ENCODE measurements at places on chromosomes 6 and 20.
A peak's percentile ranks its signal among the peaks of the same experiment; 100 is the strongest.

- DNase-seq = no peak
Measured at GRCh38 chr6:139323511-139324300, 31.9 kb upstream of the TXLNB start.

GRCh38 chr6:5701174-5701573 lies 305.6 kb downstream of the NRN1 start:
- no peak for DNase-seq

DNA sequence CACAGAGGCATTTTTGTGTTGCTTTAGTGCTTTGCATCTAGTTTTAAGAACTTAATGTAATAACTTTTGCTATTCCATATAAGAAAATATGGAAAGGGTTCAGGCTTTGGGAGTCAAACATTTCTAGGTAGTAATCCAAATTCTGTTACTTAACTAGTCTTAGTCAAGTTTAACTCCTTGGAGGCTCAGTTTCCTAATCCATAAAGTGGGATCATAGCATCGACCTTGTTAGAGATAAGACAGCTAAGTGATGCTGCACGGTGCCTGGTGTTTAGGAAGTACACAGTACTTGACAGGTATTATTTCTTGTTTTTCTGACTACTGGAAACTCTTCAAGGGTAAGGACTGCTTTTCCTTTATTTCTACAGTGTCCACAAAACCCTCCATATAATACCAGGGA lies 24.5 kb upstream of the ARMH2 start:
- no peak for DNase-seq

DNA sequence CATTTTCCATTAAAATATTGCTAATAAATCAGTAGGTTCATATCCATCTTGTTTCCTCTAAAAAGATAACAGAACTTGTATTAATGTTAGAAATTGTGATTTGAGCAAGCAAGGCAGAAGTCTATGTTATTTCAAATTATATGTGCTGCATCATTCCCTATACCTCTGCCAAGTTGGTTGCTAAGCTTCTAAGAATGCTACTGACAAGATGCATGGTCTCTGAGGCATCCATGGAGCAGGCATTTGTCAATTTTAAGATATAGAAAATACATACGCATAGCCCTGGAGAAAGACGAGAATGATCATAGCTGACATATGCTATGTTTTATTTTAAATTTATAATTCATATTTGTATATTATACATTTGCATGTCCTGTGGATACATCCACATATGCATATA lies 168.3 kb upstream of the THEMIS start:
- peak; percentile 2 for DNase-seq

DNA sequence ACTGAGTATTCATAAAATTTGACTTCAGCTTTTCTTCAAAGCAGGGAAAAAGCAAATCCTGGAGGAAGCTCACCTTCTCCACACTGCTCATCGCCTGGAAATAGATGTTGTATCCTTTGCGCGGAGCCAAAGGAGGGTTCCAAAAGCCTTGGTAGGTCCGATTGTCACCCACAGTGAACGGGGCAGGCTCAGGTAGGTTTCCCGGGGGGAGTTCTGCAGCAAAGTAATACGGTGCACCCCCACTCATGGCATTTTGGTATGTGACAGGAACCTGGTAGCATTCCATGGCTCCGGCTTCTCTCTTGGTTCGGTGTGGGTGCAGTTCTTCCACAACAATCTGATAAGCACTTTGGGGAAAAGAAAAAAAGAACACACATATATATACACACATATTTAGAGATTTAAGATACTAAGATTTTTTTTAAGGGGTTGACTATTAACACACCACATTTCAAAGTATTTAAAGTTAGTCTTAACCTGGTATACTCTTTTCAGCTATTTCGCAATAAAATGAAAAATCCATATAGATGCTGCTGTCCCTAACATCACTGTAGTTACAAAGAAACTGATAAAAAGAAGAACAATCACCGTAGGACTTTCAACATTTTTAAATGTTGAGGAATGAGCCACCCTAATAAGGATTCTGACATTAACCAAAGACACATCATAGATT lies 166.7 kb upstream of the THEMIS start:
- DNase-seq = no peak

GRCh38 chr6:315921-316752 lies 23.9 kb downstream of the DUSP22 start:
- DNase-seq = no peak

- no peak for DNase-seq
Measured at GRCh38 chr6:107564589-107564951, 74.7 kb downstream of the SOBP start.

DNA sequence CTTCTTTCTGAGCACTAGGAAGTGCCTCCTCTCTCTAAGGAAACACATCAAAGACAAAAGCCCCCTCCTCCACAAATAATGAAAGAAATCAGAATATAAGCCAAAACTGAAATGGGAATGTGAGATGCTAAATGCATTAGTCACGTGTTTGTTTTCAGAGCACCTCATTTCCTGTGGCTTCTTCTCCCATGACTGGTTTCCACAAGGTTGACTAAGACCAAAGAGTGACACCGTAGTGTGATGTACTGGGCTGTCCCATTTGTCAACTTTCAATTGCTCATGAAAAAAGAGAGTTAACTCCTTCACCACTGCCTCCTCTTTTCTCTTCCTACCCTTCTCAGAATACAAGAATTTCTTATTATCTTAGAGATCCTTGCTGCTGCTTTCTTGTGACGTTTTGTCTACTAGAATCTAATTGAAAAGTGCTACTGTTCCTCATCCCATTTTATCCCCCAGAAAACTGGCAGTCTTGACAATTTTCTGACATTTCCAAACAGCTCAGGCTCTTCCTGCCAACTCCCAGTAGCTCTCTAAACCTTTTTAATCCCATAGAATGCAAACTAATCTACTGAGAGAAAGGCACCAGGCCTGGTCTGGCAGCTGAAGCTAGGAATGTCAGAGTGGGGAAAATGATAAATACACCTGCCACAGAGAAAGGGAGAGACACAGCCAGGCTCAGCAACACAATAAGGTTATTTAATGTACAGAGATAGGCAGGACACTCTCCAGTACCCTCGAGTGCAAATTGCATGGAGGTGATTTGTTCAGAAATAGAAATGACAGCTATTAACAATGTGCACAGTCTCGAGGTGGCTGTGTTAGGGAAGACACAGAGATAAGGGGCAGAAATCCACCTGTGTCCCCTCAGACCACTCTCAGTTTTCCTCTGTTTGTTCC lies 671.7 kb upstream of the NRSN1 start:
- DNase-seq = no peak

DNA sequence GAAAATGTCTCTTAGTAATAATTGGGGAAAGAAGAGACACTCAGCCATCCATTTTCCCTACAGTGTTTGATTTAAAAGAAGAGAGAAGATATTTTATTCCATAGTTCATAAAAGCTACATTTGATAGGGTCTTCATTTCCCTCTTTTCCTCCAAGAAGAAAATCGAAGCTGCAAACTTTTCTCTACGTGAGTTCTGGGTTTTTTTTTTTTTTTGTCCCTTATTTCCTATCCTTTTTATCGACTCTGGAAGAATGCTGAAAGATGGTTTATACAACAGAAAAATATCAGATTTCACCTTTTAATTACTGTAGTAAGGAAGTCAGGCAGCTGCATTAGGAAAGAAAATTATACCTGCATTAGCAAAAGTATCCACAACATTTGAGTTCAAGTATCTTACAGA lies at the start of gene OR2J1:
OR2J1 (plus strand) TSS at position 301 of the 400 bp plus-strand sequence. CDS start 1,453 bp downstream, outside the sequence.
- DNase-seq = no peak

DNA sequence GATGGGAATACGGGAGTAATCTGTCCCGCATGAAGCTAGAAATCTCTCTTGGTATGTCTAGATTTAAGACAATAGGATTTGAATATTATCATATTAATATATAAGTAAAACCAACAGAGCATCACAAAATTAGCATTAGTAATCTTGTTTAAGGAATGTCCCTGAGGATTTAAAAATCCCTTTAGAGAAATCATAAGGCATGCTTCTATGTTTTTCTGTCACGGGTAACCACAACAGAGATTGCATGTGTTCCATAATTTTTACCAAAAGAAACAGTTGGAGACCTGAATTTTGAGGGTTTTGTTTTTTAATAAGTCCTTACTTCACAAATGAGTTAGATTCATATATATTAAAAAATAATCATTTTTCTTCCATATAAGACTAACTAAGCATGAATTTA lies 146.8 kb downstream of the GJA1 start:
- DNase-seq = no peak

DNA sequence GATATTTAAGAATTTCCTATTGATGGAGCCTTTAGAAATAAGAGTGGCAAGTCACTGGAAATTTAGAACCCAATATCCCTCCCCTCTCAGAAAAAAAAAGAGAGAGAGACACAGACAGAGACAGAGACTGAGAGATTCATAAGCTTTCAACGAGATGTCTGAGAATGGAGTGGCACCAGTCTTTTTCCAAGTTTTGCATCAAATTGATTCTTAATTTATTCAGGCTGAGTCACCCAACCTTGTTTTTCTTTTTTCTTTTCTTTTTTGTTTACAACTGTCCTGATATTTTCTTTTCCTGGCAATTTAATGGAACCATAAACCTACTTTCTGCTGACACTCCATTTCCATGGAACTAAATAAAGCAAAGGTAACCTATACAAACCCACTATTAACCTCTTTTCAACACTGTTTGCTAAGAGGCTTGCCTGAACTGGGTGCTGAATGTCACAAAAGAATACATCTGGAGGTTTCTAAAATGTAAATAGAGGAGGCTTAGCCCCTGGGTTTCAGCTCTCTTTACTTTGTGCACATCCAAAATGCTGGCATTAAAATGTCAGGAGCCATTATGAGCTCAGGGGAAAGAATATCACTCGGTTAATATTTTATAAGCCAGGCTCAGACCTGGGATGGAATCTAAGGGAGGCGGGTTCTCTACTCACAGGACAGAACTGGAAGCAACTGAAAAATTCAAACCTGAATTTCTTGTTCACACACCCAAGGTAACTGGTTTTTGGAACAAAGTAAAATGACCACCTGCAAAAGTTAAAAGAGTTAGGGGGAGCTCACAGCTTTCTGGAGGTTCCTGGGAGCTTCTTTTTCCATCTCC lies 100.8 kb downstream of the BFSP1 start:
- DNase-seq = no peak

- no peak for DNase-seq
Measured at GRCh38 chr6:124753562-124754105, 208.6 kb upstream of the RNF217 start.

DNA sequence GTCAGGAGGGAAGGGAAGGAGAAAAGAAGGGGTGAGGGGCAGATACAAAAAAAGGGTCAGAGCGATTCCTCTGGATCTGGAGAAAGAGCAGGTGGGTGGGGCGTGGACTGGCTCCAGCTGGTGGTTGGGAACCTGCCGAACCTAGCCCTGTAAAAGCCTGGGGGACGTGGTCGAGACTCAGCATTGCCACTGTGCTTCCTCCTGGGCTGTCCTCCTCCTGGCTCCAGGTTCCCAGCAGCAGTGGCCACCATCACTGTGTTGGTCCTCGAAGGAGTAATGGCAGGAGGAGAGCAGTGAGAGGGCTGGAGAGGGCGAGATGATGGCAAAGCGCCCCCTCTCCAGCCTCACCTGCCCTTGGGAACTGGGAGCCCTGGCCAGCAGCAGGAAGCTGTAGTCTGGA lies 3.5 kb upstream of the RAET1L start:
- no peak for DNase-seq

GRCh38 chr6:16355238-16355637 lies 116.9 kb downstream of the GMPR start:
- no peak for DNase-seq

GRCh38 chr20:2280082-2280481 lies 15.7 kb upstream of the TGM3 start:
- no peak for DNase-seq

GRCh38 chr6:87779542-87779941 lies 77.5 kb upstream of the AKIRIN2 start:
- DNase-seq = no peak

- DNase-seq = peak; percentile 2
Measured at GRCh38 chr6:150567823-150568383, 31.8 kb upstream of the PLEKHG1 start.

DNA sequence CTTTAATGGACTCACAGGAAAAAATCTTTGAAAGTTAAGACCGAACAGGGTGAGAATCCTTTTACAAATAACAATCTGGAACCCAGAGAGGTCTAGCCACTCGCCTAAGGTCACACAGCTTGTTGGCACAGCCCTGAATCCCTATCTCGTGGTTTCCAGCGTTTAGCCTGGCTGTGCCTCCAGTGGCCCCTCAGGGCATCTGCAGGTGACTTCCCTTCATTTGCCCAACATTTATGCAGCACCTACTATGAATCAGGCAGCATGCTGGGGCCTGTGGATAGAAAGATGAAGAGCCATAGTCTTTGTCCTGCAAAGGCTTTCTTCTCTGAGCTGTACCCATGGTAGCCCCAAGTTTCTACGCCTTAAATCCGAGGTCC lies 2.6 kb upstream of the NR2E1 start:
- DNase-seq = no peak

DNA sequence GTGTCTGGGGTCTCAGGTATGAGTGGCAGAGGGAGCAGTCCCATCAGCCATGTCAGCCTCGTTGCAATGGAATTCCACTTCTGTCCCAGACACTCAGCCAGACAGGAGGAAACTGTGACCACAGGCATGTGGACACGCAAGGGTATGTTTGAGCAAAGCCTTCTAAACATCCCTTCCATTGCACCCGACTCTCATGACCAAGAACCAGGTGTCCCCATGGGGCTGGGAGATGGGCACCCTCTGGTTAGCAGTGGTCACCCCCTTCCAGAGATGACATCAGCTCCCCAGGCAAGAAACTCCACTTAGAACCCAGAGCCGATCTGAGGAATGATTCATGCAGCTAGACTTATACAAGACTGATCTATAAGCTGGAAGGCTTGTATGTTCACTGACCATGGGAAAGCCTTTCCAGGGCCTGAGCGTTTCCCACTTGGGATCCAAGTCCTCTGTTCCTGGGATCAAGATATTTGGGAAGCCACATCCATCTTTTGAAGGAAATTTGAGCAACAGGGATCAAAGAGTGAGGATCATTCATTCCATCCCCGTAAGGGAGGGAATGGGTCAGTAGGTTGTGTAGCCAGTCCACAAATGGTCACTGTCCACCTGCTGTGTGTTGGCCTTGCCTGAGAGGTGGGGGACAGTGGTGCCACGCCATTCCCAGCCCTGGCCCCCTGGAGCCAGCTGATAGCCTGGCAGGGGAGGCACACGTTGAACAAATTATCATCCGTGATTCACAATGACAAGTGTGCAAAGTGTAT lies 3.9 kb upstream of the MRGBP start:
- no peak for DNase-seq

GRCh38 chr20:46774943-46775560 lies 65.6 kb downstream of the SLC2A10 start:
- no peak for DNase-seq

- no peak for DNase-seq
Measured at GRCh38 chr20:3037654-3038053, 5.8 kb upstream of the GNRH2 start.

DNA sequence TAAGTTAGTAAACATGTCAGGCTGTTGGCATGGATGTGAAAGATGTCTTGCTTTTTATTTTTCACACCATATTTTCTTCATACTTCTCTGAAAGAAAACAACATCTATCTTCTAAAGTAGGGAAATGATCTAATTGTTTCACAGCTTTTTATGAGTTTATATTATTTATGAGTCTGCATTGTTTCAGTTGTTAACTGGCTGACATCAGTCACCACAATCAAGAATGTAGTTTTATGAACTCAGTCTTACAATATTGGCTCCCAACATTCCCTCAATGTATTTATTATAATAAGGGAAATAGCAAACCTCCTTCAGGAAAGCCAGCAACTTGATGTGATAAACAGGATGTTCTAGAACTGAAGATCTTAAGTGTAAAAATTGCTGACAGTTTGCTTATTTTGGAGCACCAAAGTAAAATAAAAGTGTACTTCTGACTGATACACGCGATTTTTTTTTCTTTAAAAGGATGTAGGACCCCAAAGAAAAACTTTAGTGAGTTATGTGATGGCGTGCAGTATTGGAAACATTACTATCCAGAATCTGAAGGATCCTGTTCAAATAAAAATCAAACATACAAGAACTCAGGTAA lies 106.0 kb downstream of the ADGRG6 start:
- DNase-seq = no peak
